Mucosa of gallbladder (tissue), 1 donor: ENCODE measurements at places on chromosomes 13 and 19.
A peak's percentile ranks its signal among the peaks of the same experiment; 100 is the strongest.

DNA sequence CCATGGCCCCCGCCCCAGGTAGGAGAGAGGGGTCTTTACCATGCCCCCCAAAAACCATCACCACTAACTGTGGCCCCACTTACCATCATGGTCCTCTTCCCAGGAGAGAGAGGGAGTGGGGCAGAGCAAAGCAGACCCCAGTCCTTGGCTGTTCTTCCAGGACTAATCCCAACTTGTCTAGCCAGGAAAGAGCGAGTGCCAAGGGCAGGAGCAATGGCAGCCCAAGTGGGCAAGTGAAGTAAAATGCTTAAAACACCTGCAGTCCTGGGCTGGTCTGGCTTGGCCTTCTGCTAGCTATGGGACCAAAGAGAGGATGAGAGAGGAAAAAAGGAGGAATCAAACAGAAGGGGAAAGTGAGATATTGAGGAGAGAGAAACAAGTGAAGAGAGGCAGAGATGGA is 17.9 kb downstream of the ZSWIM4 start:
- DNase-seq, result no peak

DNA sequence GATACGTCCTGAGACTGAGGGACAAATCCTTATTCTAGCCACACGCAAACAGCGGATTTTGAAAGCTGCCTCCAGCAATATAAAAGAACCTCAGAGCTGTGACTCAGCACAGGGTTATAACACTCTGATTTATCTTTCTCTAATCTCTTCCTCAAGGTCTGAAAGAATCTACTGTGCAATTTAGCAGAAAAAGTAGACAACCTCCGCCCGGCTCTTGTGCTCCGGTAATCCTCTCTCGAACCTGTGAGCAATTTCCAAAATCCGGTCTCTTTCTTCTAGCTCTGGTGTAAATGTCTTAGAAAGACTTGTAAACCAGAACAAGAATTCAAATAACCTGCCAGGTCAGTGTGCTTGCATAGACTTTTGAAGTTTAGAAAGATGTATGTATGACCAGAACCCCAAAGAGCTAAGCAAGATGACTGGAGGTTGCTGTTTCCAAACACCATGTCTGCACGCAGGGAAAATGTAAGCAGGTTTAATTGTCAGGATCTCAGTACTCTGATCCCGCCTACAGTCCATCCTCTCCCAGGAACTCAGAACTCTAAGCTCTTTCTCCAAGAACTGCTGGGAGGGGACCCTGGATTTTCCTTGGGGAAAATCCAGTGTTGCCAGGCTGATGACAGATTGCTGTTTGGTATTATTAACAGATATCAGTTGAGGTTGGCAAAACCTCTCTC is 338.1 kb downstream of the RFC3 start:
- no peak for DNase-seq

- no peak for DNase-seq
Observed at GRCh38 chr19:10773969-10774368, 56.1 kb downstream of the DNM2 start.

- DNase-seq, result no peak
Observed at GRCh38 chr13:40096357-40096901, 441.0 kb downstream of the COG6 start.

DNA sequence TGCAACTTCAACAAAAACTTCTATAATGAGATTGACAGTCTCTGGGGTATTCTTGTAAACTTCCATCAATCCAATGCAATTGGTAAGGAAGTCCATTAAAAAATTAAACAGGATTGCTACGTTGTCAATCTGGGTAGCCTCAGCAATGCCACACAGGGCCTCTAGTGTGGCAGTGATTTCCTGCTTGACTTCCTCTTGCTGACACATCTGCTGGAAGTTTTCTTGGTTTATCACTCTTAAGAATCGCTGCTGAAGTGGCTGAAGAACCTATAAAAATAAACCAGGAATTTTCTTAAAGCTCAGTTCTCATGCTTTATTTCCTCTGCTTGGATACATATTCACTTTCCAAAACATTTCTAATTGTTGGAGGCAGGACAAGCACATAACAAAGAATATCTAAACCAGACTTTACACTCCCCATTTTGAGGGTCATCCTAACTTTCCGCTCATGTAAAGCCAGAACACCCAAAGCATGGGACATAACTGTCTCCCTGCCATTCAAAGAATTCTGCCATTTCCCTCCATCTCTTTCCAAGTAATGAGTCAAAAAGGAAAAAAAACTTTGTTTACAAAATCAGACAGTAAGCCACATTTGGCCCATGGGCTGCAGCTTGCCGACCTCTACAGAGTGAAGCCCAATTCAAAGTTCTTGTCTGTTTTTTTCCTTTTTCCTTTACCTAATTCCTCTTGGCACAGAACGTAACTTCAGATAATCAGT is 23.2 kb upstream of the EEF1AKMT1 start:
- no peak for DNase-seq

DNA sequence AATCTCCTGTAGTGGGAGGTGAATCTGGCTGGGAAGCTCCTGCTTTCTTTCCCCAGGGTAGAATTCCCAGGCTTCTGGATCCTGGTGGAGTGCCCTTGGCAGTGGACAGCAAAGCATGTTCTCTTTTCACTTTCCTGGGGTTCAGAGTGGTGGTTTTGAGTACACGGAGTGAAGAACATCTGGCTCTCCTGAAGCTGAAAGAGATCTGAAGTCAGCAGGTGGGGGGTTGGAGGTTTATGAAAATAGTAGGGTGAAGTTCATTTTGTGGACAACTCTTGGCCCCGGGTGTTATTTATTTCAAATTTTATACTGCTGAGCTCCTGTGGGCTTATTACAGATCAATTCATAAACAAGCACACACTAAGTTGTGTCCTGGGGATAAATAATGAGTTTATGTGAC is 497.3 kb downstream of the KLF5 start:
- DNase-seq, result no peak

- peak; percentile 37 for DNase-seq
Observed at GRCh38 chr19:45667620-45668341, at the start of gene GIPR. GIPR (plus strand) TSS chr19:45668221; CDS start chr19:45669521, 1,300 bp downstream.

GRCh38 chr13:101681834-101682233 is 229.4 kb downstream of the ITGBL1 start:
- DNase-seq, result no peak

- no peak for DNase-seq
Observed at GRCh38 chr19:1264801-1265614, 4.1 kb upstream of the CIRBP start.

- no peak for DNase-seq
Observed at GRCh38 chr19:16445238-16446107, 26.3 kb downstream of the EPS15L1 start.

DNA sequence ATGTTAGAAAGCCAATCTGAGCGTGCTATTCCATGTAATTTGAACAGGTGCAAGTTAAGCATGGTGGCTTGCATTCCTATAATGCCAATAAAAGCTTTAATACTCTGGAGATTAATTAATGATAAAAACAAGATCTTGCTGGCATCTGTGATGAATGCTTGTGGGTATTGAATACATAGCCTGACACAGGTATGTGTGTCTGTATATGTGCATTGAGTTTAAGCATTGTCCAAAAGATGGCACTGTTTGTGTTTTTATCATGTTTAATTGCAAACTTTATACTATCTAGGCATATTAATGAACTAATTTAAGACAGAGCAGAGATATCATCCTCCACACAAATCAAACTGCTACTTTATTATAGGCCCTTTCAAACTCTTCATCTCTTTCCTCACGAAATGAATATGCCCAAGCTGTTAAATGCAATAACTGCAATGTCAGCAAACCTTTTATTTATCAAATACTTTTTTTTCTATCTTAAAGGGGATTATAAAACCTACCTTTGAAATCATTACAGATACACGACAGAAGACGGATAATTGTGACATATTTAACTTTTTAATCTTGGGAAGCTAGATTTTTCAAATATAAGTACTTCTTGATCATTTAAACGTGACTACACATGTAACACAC is 86.5 kb downstream of the TNFSF11 start:
- DNase-seq, result no peak

GRCh38 chr13:45373162-45373547 is 32.2 kb upstream of the TPT1 start:
- no peak for DNase-seq

- no peak for DNase-seq
Observed at GRCh38 chr13:100128838-100129237, 39.9 kb downstream of the PCCA start.

DNA sequence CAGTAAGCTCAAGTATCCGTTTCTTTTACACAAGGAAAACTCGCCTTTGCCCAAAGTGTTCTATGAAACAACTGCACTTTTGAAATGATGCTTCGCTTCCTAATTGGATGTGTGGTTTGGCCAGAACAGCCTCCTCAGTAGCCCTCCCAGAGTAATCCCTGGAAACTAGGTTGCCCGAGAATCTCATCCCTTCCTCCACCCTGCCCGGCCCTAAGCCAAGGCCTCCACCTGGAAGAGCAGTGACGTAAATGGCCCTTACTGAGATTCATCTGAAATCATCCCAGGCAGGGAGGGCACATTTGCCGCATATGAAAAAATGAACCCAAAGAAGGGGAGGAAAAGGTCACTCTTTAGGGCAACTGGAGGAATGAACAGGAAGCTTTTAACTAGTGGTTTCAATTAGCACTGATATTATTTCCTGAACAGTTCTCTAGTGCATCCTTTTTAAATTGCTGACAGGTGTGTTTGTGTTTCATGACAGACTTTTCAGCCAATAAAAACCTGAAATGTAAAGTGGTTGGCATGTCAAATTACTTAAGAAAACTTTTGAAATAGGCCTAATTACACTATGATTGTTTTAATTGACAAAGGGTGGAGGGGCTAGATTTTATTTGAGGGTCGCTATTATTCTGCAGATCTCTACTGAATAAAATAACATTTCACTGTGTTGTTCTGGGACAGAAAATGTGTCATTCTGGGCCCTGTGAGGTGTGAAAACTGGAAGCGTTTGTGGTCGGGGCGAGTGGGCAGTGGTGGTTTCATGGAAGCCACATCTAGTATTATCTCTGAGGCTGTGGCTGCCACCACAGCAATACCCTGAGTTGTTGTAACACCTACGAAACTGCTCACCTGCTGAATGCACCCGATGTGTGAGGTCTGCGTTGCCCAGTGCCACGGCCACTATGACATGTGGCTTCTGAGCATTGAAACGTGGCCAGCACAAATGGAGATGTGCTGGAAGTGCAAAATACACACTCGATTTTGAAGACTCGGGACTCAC is 112.1 kb downstream of the ZIC5 start:
- no peak for DNase-seq

- no peak for DNase-seq
Observed at GRCh38 chr19:29609636-29610035, 3.6 kb downstream of the POP4 start.

DNA sequence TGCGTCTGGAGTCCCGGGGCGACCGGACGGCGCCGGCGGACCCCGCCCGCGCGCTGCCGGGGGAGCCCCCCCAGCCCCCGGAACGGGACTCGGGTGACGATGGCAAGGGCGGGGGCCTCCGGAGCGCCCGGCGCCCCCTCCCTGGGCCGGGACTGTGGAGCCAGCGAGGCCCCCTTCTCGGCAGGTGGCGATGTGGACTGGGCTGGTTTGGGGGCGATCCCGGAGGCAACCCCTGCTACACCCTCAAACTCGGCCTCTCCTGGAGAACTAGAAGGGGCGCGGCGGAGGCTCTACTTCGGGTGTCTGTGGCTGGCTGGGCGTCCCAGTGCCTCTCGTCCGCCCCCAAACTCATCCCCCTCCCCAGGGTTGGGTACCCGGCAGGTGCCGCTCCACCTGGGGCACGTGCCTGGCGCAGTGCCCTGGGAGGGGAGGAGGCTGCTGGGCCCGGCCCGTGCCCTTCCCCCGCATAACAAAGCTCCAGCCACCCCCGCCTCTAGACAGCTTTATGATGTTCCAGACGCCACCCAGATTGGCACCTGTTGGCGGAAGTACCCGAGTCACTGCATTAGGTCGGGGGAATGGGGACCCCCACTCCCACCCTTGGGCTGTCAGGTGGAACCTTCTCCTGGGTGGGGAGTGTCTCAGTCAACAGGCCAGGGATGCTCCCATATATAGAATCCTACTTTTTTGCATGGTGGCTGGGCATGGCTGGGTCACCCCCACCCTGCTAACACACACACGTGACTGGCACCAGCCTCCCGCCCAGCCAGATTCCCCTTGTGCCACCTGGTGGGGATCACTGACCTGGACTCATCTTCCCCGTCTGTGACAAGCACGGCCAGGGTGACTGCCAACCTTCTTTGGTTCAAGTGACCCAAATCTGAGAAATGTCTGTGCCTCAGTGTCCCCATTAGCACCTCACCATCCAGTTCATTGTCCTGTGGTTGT is 722 bp downstream of the PKN1 start:
- peak; percentile 30 for DNase-seq

- DNase-seq, result no peak
Observed at GRCh38 chr19:38466050-38466449, 32.6 kb downstream of the RYR1 start.

- DNase-seq, result no peak
Observed at GRCh38 chr19:35249848-35250711, 1.3 kb downstream of the LSR start.

GRCh38 chr19:35229601-35230000 is 1.1 kb upstream of the FAM187B start:
- DNase-seq, result no peak

DNA sequence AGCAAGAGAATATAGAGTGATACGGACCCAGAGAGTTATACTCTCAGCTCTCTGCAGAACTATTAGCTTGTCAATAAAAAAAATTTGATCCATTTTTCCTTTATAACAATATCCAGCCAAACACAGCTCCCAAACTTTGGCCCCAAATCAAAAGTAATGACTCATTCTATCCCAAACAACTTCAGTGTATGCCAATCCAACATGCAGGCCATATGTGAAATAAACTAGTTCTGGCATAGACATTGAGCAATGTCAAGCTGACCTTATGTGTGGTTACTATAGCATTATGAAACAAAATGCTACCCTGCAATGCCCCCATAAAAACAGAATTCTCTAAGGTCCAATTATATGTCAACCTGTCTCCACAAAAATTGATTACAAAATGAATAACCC is 209.5 kb downstream of the DNAJC15 start:
- DNase-seq, result no peak

GRCh38 chr19:36775768-36776167 is 3.2 kb upstream of the ZNF850 start:
- DNase-seq, result no peak

DNA sequence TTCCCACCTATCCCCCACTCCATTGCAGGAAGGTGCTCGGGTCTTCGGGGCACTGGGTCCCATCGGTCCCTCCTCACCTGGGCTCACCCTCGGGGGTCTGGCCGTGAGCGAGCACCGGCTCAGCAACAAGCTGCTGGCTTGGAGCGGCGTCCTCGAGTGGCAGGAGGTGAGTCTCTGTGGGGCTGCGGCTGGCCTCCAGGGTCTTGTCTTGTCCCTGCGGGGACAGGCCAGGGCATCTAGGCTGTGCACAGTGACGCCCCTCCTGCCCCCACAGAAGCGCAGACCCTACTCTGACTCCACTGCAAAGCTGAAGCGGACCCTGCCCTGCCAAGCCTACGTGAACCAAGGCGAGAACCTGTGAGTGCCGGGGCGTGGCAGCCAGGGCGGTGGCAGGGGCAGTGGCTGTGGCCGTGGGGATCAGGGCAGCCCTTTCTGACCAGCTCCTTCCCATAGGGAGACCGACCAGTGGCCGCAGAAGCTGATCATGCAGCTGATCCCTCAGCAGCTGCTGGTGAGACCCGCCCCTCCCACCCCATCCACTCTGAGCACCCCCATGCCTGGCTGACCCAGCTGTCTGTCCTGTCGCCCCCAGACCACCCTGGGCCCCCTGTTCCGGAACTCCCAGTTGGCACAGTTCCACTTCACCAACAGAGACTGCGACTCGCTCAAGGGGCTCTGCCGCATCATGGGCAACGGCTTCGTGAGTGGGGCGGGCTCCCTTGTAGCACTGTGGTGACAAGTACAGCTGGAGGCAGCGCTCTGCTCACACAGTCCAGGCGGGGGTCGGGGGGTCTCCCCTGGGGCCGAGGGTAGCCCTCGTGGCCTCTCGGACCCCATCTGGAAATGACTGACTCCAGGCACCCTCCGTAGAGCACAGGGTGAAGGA is 3.7 kb downstream of the PTOV1 start:
- no peak for DNase-seq

GRCh38 chr19:43752287-43752875 is 2.4 kb downstream of the SMG9 start:
- DNase-seq, result no peak
